GM12891 (cell line): ENCODE measurements at places on chromosomes 12 and 14.

- no peak for DNase-seq
Observed at GRCh38 chr12:93865751-93866150, 188.6 kb downstream of the CRADD start.

GRCh38 chr12:104275689-104276088, 27.9 kb upstream of the EID3 start:
- DNase-seq, result no peak

- peak; percentile 55 for DNase-seq
Observed at GRCh38 chr14:49598485-49599300, at the start of gene LRR1. Gene LRR1, plus strand, starts transcription at chr14:49598940. Its CDS starts 81 bp downstream, at chr14:49599021.

GRCh38 chr14:95816539-95816938, 60.1 kb upstream of the TUNAR start:
- no peak for DNase-seq

- no peak for DNase-seq
Observed at GRCh38 chr12:2212537-2212936, 159.8 kb downstream of the CACNA1C start.

- DNase-seq, result no peak
Observed at GRCh38 chr12:109612975-109613502, 39.4 kb downstream of the MVK start.

- DNase-seq, result no peak
Observed at GRCh38 chr12:25184132-25184531, 10.8 kb downstream of the DNAI7 start.

GRCh38 chr14:55592436-55592835, 12.4 kb downstream of the KTN1 start:
- DNase-seq, result no peak

DNA sequence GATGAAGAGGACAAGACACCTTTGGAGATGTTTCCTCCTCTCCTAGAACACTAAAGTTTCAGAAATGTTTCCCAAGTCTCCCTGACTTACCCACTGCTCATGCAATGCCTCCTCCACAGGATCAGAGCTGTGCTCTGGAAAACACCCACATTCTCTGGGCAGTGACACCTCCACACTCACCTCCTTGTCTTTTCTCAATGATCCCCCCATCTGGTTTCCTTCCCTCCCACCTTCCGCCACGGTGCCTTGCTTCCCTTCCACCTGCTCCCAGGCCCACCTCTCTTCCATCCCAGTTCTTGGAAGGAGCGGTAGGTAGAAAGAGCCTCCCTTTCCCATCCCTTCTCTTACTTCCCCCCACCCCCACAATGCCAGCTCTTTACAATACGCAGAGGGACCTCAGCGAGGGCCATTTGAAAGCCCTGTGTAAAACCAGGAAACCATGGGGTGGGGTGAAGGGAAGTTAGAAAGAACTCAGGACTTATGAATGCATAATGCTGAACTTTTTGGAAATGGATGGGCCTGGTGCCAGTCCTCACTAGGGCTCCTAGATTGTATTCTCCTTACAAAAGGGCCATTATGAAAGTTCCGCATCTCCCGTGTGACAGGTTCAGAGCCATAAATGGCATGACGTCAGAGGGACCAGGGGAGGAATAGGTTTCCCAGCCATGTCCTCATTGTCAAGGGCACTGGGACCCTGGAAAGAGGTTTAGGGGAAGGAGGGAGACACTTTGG, 12.8 kb downstream of the FBLN5 start:
- DNase-seq, result no peak

- DNase-seq, result no peak
Observed at GRCh38 chr12:124673801-124674617, 106.6 kb upstream of the NCOR2 start.
